ENCODE measurements at places on chromosomes 12 and 14.

GRCh38 chr14:21241218-21241819 lies 27.9 kb downstream of the HNRNPC start:
- no peak for DNase-seq

GRCh38 chr14:39025810-39026627 lies 77.0 kb downstream of the SEC23A start:
- no peak for DNase-seq

GRCh38 chr14:33682760-33683159 lies 268.1 kb downstream of the EGLN3 start:
- no peak for DNase-seq

- no peak for DNase-seq
Measured at GRCh38 chr12:121697093-121697698, 15.4 kb upstream of the TMEM120B start.

DNA sequence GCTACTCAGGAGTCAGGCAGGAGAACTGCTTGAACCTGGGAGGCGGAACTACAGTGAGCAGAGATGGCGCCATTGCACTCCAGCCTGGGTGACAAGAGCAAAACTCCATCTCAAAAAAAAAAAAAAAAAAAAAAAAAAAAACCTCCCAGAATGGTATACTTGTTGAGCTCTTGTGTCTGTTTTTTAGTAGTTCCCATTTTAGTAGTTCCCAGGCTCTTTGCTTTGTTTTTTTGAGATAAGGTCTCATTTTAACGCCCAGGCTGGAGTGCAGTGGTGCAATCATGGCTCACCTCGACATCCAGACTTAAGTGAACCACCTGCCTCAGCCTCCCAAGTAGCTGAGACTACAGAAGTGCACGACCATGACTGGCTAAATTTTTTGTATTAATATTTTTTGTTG lies 13.4 kb downstream of the ATXN2 start:
- no peak for DNase-seq

GRCh38 chr14:96038558-96038919 lies 623 bp upstream of the C14orf132 start:
- no peak for DNase-seq

- no peak for DNase-seq
Measured at GRCh38 chr12:124109760-124110159, 136.7 kb downstream of the ZNF664 start.

- DNase-seq: no peak
Measured at GRCh38 chr14:101957406-101958234, 6.8 kb upstream of the DYNC1H1 start.

- no peak for DNase-seq
Measured at GRCh38 chr12:121580959-121581685, at the start of gene KDM2B. KDM2B (minus strand) TSS chr12:121581023; CDS start chr12:121580911, 112 bp downstream.

GRCh38 chr12:115657081-115658013 lies 620.1 kb downstream of the MED13L start:
- no peak for DNase-seq

DNA sequence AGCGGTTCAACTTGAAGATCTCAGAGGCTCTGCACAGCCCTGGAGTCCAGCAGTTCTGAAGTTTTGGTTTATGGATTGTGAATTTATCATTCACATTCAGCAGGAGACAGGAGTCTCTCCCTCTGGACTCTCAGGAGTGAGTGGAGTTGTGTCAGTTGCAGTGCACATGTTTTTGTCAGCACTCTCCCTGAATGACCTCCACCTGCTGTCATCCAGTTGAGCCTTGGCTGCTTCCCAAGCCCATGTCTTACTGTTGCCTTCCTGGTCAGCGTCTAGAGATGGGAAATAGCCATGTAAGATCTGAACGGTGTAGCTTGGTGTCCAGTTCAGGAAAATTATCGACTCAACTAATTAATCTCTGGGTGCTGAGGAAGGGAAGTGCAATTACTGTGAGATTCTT lies 133.2 kb downstream of the PRKCH start:
- no peak for DNase-seq

DNA sequence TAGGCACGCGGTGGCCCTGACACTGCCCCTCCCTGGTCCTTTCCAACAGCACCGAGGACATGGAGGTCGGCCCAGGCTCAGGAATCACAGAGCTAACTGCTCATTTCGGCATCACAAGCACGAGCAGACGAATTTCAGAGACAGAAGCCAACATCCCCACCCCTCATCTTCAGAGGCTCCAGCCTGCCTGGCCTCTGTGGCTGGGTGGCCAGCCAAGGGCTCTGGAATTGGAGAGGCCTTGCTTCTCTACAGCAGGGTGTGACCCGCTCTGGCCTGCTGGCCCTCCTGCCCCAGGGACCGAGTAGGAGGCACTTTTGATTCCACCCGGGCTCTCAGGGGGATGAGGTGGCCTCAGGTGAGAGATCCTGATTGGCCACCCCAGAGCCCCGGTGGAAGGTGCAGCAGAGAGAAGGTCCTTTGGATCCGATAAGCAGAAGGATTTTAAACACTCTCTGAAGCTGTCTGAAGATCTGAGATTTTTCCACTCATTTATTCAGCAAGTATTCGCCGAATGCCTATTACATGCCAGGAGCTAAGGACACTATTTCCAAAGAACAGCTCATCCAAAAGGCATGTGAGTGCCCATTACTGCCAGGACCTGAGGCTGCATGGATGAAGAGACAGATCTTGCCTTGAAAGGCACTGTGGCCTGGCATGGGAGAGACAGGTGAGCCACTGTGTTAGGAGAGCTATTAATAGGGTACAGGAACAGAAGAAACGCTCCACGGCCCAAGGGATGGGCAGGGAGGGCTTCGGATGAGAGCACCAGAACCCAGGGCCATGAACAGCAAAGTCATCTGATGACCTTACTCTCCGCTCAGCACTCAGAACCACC lies 10.2 kb downstream of the BAG5 start:
- DNase-seq: no peak

DNA sequence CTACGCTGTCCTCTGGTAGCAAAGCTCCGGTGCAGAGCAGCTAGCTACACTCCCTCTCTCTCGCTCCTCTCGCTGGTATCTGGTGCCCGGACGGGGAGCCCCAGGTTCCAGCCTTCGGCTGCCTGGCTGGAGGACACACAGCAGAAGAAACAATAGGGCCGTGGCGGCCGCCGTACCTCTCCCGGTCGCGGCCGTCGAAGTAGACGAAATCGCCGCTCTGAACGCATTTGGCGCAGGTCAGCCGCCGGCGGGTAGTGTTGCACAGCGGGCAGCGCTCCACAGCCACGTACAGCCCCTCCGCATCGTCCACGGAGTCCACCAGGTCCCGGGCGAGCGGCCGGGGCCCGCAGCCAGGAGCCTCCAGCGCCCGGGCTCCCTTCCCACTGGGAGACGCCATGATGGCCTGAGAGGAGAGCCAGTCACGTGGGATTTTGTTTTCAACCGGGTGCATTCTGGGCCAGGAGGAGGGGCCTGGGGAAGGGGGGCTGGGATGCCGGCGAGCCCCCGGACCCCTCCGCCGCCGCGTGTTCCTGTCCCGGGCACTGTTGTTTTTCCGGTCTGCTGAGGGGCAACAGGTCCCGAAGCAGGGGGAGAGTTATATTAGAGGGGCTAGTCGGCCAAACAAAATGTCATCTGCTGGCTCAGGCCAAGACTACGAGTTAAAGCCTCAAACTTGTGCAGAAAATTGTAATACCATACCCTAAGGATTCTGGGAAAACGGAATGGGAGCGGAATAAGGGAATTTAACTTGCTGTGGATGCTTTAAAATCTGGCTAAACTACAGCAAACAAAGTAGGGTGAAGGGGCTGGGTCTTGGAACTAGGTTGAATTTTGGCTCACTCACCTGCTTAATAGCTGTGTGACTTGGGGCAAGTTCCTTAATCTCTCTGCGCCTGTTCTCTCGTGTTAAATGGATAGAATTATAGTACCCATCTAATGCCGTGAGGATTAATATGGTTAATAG lies at the start of gene ATG14:
Gene ATG14, minus strand, starts transcription at position 405 of the 964 bp plus-strand sequence. Its CDS starts 8 bp downstream, at position 397.
- DNase-seq: peak; percentile 53

GRCh38 chr12:95244350-95244749 lies 26.7 kb downstream of the VEZT start:
- DNase-seq: no peak

All from stimulated activated CD8-positive, alpha-beta memory T cell treated with anti-CD3 and anti-CD28 coated beads, Interleukin-4, amount 100 ng/mL, for 1 hour (primary cell).